ENCODE measurements at places on chromosomes 4 and X. TPM values are rescaled to one million over a fixed set of nuclear protein-coding genes. Genes with fewer than 3 reads are reported as not detected.

- peaks cover 4% of the 10 kb centered on the region for H3K27me3 ChIP-seq
- H3K36me3 ChIP-seq, result no peaks in the 10 kb centered on the region
- H3K4me3 ChIP-seq, result no peak overlapping the region
- H3K4me1 ChIP-seq, result no peaks in the 10 kb centered on the region
- H3K27ac ChIP-seq, result no peak overlapping the region
- no peak for DNase-seq
Observed at GRCh38 chr4:10554121-10554520, 96.9 kb upstream of the ZNF518B start.

DNA sequence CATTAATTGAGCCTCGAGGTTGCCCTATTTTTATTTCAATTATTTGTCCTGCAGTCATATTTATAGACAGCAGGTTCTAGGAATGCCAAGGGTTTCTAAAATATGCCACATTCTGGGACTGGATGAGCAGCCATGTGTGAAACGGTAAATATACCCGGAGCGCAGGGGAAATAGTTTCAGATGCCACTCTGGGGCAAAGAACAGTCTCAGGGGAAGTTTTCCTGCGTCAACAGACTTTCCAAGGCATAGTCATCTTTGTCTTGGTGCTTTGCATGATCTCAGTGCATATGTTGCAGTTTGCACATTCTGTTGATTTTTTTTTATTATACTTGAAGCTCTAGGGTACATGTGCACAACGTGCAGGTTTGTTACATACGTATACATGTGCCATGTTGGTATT, 71.0 kb downstream of the GPAT3 start:
- no peak overlapping the region for H3K4me3 ChIP-seq
- DNase-seq, result no peak
- H3K36me3 ChIP-seq, result peaks cover 9% of the 10 kb centered on the region
- peak overlapping the region; percentile 64 for H3K27ac ChIP-seq
- H3K27me3 ChIP-seq, result no peaks in the 10 kb centered on the region

PAGE4 gene
- 0.92 TPM for polyA plus RNA-seq

DNA sequence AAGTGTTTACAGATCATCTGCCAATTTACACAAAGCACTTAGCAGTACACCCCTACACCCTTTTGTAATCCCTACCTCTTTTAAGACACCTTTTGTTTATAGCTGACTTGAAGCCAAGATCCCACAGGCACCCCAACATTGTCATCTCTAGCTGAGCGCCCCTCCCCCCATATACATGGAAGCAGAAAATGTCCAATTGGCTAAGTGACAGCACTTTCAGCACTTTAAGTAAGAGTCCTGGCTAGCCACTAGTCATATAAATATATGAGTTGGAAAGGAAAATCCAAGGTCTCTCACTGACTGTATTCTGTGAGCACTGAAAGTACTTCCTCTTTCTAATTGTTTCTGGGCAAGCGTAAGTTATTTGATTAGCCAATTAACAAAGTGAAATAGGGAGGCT, 108.2 kb downstream of the NSUN7 start:
- H3K4me1 ChIP-seq, result no peaks in the 10 kb centered on the region
- H3K27ac ChIP-seq, result no peak overlapping the region
- no peak overlapping the region for H3K4me3 ChIP-seq
- no peaks in the 10 kb centered on the region for H3K27me3 ChIP-seq

DNA sequence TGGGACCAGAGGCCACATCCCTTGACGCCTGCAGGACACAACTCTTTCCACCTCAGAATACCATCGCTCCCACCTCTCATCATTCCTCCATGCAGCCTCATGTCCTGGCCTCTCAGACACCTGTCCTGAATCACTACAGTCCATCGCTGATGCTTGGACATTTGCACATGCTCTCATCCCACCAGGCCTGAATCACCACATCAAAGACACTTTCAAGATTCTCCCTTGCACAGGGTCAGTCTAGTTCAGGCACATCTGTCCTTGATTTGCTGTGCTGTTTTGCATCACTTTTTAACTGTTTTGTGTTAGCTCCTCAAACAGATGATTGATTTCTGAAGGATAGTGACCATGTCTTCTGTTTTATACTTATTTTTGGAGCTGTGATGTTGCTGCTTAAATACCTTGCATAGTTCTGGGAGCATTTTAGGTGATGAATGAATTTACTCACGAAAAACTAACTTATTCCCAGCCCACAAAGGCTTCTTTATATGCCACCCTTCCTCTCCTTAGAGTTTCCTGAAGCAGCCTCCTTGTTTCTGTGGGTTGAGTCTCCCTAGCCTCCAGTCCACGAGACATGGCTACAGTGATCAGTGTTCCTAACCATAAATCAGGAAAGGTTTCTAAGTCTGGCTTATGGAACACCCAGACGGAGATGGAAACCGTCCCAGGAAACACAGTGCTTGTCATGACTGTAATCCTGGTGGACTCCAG, 2.6 kb downstream of the FAM114A1 start:
- no peak for DNase-seq
- H3K27ac ChIP-seq, result no peak overlapping the region
- H3K4me1 ChIP-seq, result peaks cover 42% of the 10 kb centered on the region
- no peaks in the 10 kb centered on the region for H3K27me3 ChIP-seq
- H3K36me3 ChIP-seq, result no peaks in the 10 kb centered on the region

GIMD1 gene
- 0.04 TPM for polyA plus RNA-seq

DNA sequence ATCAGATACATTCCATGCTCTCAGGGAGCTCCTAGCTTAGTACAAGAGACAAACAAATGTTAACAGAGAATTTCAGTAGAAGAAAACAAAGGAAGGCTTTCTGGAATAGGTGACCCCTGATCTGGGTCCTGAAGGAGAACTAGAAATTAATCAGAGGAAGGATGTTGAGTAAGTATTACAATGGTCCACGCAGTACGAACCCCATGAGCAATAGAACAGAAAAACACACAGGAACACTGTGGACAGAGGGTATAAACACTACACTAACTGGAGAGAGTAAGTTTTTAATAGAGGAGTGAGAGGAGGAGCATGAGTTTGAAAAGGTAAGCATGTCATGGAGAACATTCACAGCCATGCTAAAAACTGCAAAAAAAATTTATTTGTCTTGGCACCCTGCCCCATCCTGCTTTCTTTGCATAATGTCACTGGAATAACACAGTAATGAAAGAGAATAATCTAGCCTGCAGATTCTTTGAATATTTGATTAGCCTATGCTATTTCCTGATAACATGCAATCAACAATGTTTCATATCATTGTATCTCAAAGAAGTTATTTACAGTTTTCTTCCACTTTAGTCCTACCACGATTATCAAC, 140.3 kb upstream of the ZXDB start:
- H3K27me3 ChIP-seq, result no peaks in the 10 kb centered on the region
- no peak for DNase-seq
- H3K4me1 ChIP-seq, result no peaks in the 10 kb centered on the region
- no peak overlapping the region for H3K27ac ChIP-seq
- no peak overlapping the region for H3K4me3 ChIP-seq
- no peaks in the 10 kb centered on the region for H3K36me3 ChIP-seq

DNA sequence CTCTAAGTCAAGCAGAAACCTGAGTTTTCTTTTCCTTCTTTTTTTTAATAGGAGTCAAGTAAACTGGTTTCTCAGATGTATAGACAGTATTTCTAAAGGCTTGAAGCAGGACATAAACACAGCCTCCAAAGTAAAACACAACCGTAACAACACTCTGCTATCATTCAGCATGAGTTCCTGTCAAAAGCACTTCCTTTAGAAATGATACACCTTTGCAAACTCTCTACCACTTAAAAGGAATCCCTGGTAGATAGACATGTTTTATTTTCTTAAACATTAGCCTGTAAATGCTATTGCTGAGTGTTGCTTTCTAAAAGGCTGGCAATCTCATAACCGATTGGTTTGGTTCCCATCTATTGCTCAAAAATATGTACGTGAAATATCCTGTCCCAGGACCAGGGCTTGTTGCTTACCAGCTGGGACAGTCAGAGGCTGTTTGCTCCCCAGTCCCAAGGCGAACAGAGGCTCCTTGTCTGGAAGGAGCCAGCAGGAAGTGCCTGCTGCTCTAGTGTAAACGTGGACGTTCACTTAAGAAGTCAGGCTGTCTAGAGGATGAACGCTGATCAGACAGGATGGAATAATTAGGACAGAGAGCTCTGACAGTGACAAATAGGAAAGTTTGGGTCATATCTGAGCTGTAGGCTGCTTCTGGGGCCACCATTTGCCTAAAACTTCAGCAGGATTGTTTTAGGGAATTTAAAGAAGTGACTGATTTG, 173.9 kb upstream of the KLF3 start:
- H3K4me1 ChIP-seq, result peaks cover 4% of the 10 kb centered on the region
- H3K4me3 ChIP-seq, result no peak overlapping the region
- no peaks in the 10 kb centered on the region for H3K27me3 ChIP-seq

- DNase-seq, result no peak
- H3K4me3 ChIP-seq, result no peak overlapping the region
- H3K27me3 ChIP-seq, result no peaks in the 10 kb centered on the region
- H3K27ac ChIP-seq, result no peak overlapping the region
- no peaks in the 10 kb centered on the region for H3K4me1 ChIP-seq
Observed at GRCh38 chrX:138928737-138929459, 217.4 kb upstream of the FGF13 start.

- H3K4me3 ChIP-seq, result no peak overlapping the region
- peak overlapping the region; percentile 11 for H3K27ac ChIP-seq
- no peaks in the 10 kb centered on the region for H3K27me3 ChIP-seq
- no peak for DNase-seq
- H3K4me1 ChIP-seq, result no peaks in the 10 kb centered on the region
- H3K36me3 ChIP-seq, result no peaks in the 10 kb centered on the region
Observed at GRCh38 chr4:77852892-77853495, 9.6 kb upstream of the MRPL1 start.

- DNase-seq, result no peak
- H3K27me3 ChIP-seq, result no peaks in the 10 kb centered on the region
- no peak overlapping the region for H3K4me3 ChIP-seq
- H3K27ac ChIP-seq, result no peak overlapping the region
Observed at GRCh38 chr4:177016541-177017141, 223.9 kb upstream of the VEGFC start.

- H3K36me3 ChIP-seq, result no peaks in the 10 kb centered on the region
- no peaks in the 10 kb centered on the region for H3K27me3 ChIP-seq
- no peaks in the 10 kb centered on the region for H3K4me1 ChIP-seq
- DNase-seq, result no peak
Observed at GRCh38 chr4:39825741-39826231, 127.8 kb downstream of the UBE2K start.

- no peaks in the 10 kb centered on the region for H3K27me3 ChIP-seq
- H3K4me1 ChIP-seq, result no peaks in the 10 kb centered on the region
- DNase-seq, result no peak
- H3K27ac ChIP-seq, result no peak overlapping the region
- no peaks in the 10 kb centered on the region for H3K36me3 ChIP-seq
Observed at GRCh38 chrX:11611965-11612364, 53.8 kb downstream of the ARHGAP6 start.

GRCh38 chr4:113406723-113407016, 354.9 kb downstream of the CAMK2D start:
- H3K4me3 ChIP-seq, result peak overlapping the region; percentile 45
- no peaks in the 10 kb centered on the region for H3K36me3 ChIP-seq
- H3K27me3 ChIP-seq, result no peaks in the 10 kb centered on the region
- peaks cover 4% of the 10 kb centered on the region for H3K4me1 ChIP-seq
- DNase-seq, result no peak

GRCh38 chr4:23706972-23707651, 182.7 kb downstream of the PPARGC1A start:
- H3K36me3 ChIP-seq, result no peaks in the 10 kb centered on the region
- no peaks in the 10 kb centered on the region for H3K4me1 ChIP-seq
- no peak overlapping the region for H3K4me3 ChIP-seq
- H3K27me3 ChIP-seq, result no peaks in the 10 kb centered on the region
- no peak overlapping the region for H3K27ac ChIP-seq
- no peak for DNase-seq

- H3K27me3 ChIP-seq, result no peaks in the 10 kb centered on the region
- H3K4me1 ChIP-seq, result no peaks in the 10 kb centered on the region
- DNase-seq, result no peak
- H3K4me3 ChIP-seq, result no peak overlapping the region
- H3K36me3 ChIP-seq, result no peaks in the 10 kb centered on the region
Observed at GRCh38 chrX:148310426-148311165, 189.8 kb upstream of the AFF2 start.

DNA sequence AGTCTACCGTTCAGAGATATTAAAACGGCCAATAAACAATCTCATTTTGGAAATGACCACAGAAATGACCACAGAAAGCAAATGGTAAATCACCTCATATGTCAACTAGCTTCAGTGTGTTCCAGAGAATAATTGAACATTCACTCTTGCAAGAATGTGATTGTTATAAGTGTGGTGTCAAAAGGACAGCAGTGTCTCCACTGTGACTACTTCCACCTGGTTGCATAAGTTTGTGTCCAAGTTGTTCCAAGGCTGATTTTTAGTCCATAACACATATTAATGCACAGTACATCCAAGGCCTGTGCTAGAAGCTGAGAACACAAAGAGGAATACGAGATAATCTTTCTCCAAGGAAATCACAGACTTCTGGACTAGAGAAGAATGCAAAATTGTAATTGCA, 37.4 kb upstream of the RNF150 start:
- H3K4me3 ChIP-seq, result no peak overlapping the region
- no peaks in the 10 kb centered on the region for H3K36me3 ChIP-seq
- no peak for DNase-seq
- no peaks in the 10 kb centered on the region for H3K27me3 ChIP-seq
- no peaks in the 10 kb centered on the region for H3K4me1 ChIP-seq

CT45A10 gene
- not detected for polyA plus RNA-seq

- H3K4me3 ChIP-seq, result no peak overlapping the region
- H3K27ac ChIP-seq, result no peak overlapping the region
- H3K27me3 ChIP-seq, result no peaks in the 10 kb centered on the region
- H3K4me1 ChIP-seq, result no peaks in the 10 kb centered on the region
- DNase-seq, result no peak
Observed at GRCh38 chrX:31609130-31609529, 537.3 kb upstream of the FTHL17 start.

SHROOM3 gene
- polyA plus RNA-seq, result 0.01 TPM

All from psoas muscle (tissue), 8 donors.